Inflammatory macrophage (primary cell): ENCODE measurements at places on chromosomes 4 and X.

GRCh38 chr4:6607368-6608055, 32.5 kb downstream of the MAN2B2 start:
- DNase-seq = peak; percentile 55

GRCh38 chr4:47669946-47670345, 167.9 kb downstream of the CORIN start:
- DNase-seq = no peak

DNA sequence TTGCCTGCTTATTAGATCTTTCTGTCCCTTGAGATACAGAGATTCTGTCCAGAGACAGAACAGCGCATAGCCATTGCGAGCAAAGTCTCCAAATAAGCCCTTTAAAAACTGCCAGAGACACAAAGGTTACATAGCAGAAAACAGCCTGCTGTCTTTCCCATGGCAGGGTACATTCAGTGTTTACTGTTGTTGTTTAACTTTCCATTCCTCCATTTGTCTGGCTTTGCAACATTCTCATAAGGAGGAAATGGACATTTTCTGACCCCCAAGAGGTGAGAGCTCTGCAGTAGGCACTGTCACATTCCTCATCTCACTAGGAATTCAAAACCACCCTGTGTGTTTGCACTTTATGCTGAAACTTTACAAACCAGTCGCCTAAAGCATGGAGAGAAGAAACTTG, 48.3 kb downstream of the PDE5A start:
- no peak for DNase-seq

GRCh38 chr4:129014566-129015509, 78.5 kb downstream of the SCLT1 start:
- no peak for DNase-seq

- DNase-seq = no peak
Observed at GRCh38 chr4:79272761-79273160, 53.1 kb downstream of the NAA11 start.

- no peak for DNase-seq
Observed at GRCh38 chr4:52157641-52158316, 106.7 kb downstream of the SPATA18 start.

GRCh38 chrX:134236626-134237614, at the start of gene CCDC160:
Gene CCDC160 (plus strand): TSS chrX:134237182. CDS start chrX:134244801, 7,619 bp downstream.
- DNase-seq = no peak

DNA sequence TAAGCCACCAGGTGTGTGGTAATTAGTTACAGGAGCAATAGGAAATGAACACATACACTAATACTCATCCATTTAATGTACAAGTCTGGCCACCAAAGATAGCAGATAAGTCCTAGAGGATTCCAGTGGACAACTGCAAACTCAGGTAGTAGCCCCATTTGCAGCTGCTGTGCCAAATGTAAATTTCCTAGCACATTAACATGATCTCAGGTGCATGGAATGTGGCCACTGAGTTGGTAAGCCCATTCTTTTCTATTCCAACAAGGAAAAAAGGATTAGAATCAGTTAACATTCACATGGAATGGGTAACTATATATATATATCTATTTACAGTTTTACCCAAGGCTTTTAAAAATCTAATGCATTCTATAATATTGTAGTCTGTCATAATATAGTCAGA, 23.3 kb upstream of the FRAS1 start:
- no peak for DNase-seq
